ENCODE measurements at places on chromosomes 1 and 21.

DNA sequence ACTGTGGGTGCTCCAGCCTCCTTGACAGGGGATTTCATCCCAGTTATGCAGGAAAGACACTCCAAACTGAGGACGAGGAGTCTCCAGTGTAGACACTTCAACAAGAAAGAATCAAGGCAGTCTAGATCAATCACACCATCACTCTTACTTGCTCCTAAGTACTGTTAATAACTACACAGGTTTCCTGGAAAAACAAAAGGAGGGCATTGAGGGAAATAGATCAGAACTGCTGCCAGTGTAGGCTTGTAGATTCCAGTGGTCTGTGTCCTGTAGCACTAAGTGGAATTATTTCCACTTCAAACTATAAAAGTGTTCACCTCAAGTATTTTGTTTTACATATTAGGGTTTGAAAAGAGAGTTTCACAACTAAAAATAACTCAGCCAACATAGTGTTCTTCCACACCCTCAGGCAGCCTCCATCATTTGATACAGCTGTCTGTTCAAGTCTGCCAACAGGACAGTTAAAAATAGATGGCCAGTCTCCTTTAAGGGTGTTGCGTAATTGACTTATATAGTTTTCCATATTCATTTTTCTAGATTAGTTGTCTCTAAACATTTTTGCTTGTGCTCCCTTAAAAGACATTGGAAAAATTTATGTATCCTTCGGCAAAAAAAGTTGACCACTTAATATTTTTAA, 32.0 kb upstream of the AGL start:
- peak; percentile 34 for DNase-seq

DNA sequence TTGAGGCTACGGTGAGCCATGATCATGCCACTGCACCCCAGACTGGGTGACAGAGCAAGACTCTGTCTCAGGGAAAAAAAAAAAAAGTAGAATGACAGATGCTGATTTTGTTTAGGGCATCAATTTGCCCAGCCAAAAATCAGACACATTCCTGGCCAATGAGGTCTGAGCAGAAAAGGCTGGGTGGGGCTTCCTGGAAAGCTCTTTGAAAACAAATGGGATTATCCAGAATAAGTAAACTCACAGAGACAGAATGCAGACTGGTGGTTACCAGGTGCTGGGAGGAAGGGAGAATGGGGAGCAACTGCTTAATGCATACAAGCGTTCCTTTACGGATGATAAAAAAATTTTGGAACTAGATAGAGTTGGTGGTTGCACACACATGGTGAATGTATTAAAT, 10.1 kb upstream of the CITED4 start:
- no peak for DNase-seq

GRCh38 chr1:184747089-184747955, 7.3 kb downstream of the EDEM3 start:
- no peak for DNase-seq

GRCh38 chr21:26943921-26944320, 23.0 kb downstream of the ADAMTS5 start:
- no peak for DNase-seq

DNA sequence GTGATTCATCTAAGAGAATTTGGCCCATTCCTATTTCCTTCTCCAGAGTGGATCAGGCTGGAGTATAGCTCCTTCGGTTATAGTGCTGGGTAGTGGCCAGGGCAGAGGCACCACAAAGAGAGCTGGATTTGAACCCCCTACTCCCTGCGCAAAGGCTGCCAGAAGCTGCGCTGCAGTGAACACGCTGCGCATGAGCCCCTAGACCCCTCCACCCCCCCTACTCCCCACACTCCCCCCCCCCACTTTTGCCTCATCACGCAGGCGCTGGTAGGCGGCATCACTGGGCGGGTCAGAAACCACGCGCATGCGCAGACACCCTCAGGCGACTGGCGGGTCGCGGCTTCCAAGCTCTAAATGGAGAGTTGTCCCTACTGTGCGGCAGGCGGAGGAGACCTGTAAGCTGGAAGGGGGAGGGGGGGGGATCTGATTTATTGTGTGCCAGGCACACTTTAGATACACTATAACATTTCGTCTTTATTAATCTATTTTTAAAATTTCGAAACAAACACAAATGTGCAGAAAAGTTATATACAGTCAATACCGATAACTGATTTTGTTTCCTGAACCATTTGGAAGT, 38.7 kb upstream of the HMGN1 start:
- DNase-seq, result peak; percentile 75

GRCh38 chr1:164562947-164563520, 4.0 kb downstream of the PBX1 start:
- DNase-seq, result no peak

GRCh38 chr1:2129256-2129943, 65.2 kb downstream of the FAAP20 start:
- DNase-seq, result no peak

DNA sequence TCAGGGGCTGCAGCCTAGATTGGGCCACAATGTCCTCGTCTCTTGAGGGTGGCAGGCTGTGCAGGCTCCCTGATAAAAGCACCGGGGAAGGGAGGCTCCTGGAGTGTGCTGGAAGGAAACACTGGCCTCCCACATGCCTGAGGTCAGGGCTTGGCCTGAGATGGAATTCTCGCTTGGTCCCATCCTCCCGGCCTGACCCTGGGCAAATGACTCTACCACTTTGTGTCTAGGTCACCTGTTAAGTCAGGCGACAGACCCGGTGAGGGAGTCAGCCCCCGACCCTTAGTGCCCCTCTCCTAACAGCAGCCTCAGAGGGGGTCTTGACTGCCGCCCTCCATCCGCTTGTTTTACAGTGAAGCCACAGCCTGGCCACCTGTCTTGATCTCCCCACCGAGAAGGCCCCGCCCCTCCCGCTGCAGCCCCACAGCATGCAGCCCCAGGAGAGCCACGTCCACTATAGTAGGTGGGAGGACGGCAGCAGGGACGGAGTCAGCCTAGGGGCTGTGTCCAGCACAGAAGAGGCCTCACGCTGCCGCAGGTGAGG, 2.5 kb downstream of the SMIM1 start:
- no peak for DNase-seq

- no peak for DNase-seq
These were observed 424.4 kb upstream of the NFIA start for GRCh38 chr1:60657926-60658325.

- peak; percentile 16 for DNase-seq
These were observed 9.1 kb upstream of the IRF2BP2 start for GRCh38 chr1:234619071-234619480.

DNA sequence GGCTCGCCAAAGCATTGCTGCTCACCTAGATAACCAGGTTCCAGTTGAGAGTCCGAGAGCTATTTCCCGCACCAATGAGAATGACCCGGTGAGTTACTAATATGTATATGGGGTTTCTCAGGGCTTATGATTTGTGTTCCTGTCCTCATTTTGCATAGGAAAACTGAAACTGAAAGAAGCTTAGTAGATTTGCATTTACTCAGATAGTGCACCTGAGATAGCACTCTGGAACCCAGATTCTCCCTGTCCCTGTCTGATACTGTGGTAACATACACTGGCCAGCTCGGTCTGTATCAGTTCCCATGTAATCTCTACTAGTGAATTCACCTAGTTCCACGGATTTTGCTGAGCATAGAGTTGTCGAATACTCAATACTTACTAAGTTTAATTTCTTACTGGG, 28.1 kb downstream of the DAP3 start:
- DNase-seq, result no peak

- DNase-seq, result no peak
These were observed 5.6 kb downstream of the EPS8L3 start for GRCh38 chr1:109757936-109758786.

GRCh38 chr1:44521378-44522080, 116.5 kb downstream of the RNF220 start:
- DNase-seq, result no peak

- DNase-seq, result peak; percentile 40
These were observed 829 bp downstream of the SPEN start for GRCh38 chr1:15848143-15848928.

- DNase-seq, result no peak
These were observed 39.6 kb upstream of the PLEKHO1 start for GRCh38 chr1:150110116-150110515.

DNA sequence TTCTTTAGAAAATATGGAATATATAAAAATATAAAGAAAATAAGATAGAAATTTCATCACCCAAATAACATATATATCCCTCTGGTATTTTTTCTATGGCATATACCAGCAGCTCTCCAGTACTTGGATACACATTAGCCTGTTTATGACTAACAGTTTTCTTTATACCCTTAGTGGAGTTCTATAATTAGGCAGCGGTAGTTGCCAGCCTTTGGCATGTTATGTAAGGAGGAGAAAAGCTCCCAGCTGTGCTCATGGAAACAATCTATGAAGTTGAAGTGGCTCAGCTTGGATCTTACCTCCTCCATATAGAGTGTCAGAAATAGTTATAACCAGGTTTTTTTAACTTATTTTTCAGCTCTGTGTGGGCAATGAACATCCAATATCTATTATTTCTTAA, 1636.8 kb downstream of the AMY1C start:
- no peak for DNase-seq

GRCh38 chr1:214120191-214120590, 132.4 kb downstream of the PROX1 start:
- DNase-seq, result no peak

GRCh38 chr1:156910309-156910782, 10.1 kb upstream of the LRRC71 start:
- DNase-seq, result no peak

- DNase-seq, result no peak
These were observed 9.1 kb downstream of the COL8A2 start for GRCh38 chr1:36115931-36116330.

GRCh38 chr1:219773775-219774174, 154.6 kb downstream of the SLC30A10 start:
- DNase-seq, result no peak

GRCh38 chr1:240274569-240274968, 182.9 kb downstream of the FMN2 start:
- DNase-seq, result no peak

DNA sequence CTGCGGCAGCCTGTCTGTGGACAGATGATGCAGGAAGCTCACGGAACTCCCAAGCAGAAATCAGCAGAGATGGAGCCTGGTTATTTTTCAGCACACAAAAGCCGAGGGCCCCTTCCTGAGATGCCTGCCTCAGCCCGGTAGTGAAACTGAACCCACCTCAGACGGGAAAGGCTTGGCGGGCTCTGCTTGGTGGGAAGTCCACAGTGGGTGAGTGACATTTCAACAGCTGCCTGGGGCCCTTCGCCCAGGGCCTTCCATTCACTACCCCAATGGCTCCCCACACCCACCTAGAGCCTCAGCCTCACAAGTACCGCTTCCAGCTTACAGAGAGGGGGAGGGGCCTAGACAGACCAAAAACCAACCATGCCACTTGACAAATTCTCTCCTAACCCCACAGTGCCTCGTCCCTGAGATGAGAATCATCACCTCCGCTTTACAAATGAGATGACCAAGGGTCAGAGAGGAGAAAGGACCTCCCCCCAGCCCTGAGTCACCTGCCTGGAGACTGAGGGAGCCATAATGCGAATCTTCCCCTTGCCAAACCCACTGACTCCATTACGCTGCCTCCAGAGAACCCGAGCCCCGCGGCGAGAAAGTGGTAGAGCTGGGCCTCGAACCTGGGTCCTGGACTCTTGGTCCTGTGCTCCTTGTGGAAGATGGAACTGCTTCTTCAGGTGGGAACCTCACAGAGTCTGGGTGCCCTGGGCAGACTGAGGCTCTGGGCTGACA, 3.4 kb upstream of the ECE1 start:
- DNase-seq, result no peak

DNA sequence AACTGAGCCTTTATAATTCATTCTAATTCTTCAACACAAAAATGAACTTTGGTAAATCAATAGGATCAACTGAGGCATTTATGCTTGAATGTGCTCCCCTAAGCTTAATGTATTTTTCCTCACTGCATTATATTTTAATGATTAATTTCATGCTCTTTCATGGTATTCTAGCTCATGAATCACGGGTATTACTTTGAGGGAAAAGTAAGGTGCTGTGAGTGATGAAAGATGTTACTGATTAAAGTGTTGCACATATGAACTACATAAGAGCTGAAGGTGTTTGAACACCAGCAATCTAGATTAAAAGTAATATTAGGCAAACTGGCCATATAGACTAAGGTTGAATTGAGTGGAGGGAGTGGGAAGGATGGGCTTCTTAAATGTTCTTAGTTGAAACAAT, 1.9 kb downstream of the DPYD start:
- peak; percentile 24 for DNase-seq

DNA sequence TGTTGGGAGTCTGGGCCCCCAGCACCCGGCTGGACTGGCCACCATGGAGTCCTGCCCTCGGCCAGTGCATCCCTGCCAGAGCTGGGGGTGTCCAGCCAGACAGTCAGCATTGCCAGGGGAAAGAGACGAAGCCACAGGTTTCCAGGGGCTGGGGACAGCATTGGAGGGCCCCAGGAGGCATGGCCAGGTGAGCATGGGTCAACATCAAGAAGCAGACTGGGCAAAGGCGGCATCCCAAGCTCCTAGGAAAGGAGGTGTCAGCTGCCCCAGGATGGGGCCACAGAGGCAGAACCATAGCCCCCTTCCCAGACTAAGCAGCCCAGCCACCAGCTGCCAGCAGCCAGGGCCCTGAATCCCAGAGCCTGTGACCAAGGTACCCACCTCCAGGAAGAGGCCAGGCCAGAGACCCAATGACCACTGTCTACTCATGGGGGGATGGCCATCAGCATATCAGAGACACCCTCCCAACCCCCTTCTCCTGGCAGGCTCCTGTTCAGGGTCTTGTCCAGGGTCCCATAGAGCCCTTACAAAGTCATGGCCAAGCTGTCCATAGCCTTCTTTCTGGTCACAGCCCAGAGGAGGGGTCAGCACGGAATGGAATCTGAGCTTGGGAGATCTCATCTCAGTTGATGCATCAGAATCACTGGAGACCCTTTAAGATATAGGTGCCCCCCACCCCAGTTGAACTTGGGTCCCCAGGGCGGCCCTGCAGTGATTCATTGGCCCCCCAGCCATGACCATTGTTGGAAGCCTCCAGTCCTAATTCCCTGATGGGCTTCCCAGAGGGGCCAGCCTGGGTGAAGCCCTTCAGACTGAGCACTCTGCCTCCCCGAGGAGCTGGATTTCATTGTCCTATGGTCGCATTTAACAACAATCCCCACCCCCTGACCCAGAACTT, 32.5 kb downstream of the WNT3A start:
- no peak for DNase-seq

GRCh38 chr1:36350659-36351226, 27.3 kb upstream of the EVA1B start:
- DNase-seq, result peak; percentile 75

GRCh38 chr1:9909234-9910046, 629 bp downstream of the CTNNBIP1 start:
- DNase-seq, result no peak

- DNase-seq, result no peak
These were observed 25.5 kb upstream of the TNFRSF1B start for GRCh38 chr1:12141163-12141850.

DNA sequence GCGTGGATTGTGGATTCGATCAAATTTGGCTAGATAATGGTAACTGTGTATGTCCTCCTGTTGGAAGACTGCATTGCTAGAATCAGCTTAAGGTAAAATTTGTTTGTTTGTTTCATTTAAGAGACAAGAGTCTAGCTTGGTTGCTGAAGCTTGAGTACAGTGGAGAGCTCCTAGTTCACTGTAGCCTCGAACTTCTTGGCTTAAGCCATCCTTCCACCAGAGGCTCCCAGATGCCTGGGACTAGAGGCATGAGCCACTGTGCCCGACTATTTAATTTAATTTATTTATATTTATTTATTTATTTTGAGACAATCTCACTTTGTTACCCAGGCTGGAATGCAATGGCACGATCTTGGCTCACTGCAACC, 1.5 kb downstream of the PHACTR4 start:
- no peak for DNase-seq
